ENCODE measurements at places on chromosomes 2 and 18.
A peak's percentile ranks its signal among the peaks of the same experiment; 100 is the strongest.

- no peak for DNase-seq
Measured at GRCh38 chr2:51662187-51662586, 630.3 kb upstream of the NRXN1 start.

DNA sequence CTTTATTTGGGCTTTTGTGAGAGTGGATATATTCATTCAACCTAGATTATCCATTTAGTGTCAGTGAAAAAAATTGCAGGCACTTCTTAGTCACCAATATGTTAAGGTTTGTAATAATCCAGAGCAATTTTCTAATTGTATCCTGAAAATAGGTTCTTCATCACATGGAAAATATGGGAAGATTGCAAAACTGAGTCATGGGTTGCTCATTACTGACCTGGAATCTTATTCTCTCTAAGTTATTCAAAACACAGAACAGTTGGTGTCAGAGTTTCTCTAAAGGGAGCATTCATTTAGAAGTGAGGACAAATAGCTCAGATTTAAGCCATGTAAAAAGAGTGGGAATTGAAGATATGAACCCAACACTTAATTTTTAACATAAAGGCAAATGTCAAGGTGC, 181.3 kb downstream of the IKZF2 start:
- no peak for DNase-seq

DNA sequence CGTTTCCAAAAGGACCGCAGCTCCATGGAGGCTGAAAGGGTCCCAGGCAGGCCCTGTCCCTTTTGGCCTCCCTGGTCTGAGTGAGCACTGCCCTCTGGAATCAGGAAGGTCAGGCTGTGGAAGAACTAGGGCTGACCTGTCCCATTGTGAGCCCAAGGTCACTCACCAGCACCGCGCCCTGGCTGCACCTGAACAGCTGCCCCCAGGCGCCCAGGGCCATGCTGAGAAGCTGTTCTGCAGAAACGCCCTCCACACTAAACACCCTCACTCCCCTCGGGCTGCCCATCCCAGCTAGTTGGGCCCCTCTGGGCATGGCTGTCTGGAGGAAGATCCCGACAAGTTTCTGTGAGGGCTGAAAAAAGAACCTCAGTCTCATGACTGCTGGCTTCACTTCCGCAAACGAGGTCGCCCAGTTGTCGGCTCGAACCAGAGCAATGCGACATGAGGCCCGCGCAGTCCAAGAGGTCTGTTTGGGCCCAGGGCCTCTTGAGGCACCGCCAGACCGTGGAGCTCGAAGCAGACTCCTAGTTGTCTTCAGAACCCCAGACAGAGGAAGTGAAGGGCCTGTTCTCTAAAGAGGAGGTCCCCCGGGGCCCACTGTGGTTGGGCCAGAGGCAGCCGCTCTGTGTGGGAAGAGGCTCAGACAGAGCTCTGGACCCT, 64.4 kb downstream of the INPP5D start:
- DNase-seq = no peak

- no peak for DNase-seq
Measured at GRCh38 chr2:117832905-117833613, 18.6 kb downstream of the DDX18 start.

DNA sequence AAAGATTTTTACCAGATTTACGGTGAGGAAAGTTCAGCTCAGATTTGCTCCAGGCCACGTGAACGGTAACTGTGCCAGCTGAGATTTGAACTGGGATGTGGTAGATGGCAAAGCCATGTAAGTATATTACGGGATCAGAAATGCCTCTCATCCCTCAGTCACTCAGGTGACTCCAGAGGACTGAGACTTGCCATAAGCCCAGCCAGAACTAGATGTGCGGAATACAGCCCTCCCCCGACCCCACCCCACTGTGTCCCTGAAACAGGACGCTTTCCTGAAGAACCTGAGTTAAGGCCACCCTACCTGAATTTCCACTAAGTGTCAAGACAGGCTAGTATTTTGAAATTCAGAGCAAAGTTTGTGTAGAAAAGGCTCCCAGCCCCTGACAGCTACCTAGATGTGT, 1.3 kb upstream of the FHL2 start:
- no peak for DNase-seq

GRCh38 chr2:11562476-11562875, 28.6 kb downstream of the GREB1 start:
- DNase-seq = no peak

DNA sequence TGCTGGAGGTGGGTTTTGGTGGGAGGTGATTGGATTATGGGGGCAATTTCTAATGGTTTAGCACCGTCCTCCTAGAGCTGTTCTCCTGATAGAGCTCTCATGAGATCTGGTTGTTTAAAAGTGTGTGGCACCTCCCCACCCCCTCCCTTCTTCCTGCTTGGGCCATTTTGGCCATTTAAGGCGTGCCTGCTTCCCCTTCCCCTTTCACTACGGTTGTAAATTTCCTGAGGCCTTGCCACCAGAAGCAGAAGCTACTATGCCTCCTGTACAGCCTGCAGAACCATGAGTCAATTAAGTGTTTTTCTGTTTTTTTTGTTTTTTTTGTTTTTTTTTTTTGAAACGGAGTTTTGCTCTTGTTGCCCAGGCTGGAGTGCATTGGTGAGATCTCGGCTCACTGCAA, 335.7 kb upstream of the HS6ST1 start:
- no peak for DNase-seq

GRCh38 chr2:120239488-120240287, 13.0 kb upstream of the RALB start:
- no peak for DNase-seq

DNA sequence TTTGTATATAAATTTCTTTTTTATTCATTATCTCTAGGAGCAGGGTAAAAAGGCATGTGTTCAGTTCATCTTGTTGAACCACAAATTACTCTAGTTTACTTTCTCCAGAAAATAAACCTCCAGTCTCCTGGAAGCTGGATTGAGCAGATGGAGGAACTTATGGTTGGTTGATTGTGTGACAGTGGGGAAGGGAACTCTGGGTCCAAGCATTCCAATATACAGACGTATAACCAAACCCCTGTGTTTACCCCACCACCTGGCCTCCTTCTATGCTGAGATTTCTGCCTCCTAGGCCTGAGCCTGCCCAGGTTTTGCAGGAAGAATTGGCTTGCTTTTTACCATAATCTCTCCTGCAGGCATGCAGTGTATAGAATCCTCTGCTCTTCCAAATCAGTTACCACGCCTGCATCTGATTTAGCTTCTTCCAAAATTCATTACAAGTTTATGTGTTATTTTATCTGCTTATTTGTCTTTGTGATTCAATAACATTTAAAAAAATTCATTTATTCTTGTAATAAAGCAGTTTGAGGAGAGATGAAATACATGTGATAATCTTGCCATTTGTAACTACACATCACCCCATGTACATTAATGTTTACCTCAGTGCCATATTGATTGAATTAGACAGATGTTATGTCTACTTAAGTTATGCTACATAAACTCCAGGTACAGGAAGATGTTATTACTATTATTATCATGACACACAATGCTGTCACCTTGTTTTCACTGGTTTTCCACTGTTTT, 2.5 kb upstream of the RAB27B start:
- no peak for DNase-seq

GRCh38 chr18:32271672-32272208, 81.9 kb downstream of the MEP1B start:
- no peak for DNase-seq

- DNase-seq = no peak
Measured at GRCh38 chr2:216497382-216498069, 1.1 kb upstream of the RPL37A start.

DNA sequence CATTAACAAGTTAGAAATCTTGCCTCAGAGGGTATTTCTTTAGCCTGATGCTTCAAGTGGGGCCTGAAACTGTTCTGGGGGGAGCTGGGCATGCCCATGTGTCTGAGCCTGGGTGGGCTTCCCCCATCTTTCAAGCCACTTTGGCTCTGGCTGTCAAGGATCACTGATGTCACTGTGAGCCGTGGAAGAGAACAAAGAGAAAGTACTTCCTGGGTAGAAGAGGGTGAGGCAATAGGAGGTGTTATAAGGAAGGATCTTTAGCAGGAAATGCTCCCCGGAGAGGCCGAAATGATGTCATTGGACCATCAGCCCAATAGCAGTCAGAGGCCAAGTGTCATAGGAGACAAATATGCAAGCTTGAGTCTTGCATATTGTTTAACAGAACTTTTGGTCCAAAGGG, 228.4 kb upstream of the MEX3C start:
- DNase-seq = no peak

GRCh38 chr18:70390371-70391090, 101.7 kb downstream of the SOCS6 start:
- DNase-seq = no peak

GRCh38 chr2:42793334-42794270, 1.2 kb upstream of the HAAO start:
- DNase-seq = no peak

DNA sequence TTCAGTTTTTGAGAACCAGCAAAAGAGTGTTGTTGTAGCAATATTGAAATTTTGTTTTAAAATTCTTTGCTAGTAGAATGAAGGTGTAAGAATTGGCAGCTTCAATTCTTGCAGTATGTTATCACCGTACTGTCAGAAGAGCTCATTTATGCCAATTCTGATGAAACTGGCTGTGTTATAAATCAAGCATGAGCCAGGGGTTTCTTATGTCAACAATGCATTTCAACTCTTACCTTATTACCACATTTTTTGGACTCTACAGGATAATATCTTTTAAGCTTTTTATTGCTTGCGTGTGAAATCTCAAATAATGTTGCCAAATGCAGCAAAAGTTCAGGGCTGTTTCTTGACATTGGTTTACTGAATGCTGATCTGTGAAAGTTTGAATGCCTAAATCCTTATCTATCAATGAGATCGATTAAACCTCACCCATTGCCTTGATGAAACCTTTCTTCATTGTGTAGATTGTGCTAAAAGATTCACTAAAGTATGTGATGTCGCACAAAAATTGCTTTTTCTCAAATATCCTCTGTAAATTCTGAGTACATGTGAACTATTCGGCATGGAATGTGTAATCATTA, 1389.3 kb upstream of the ZEB2 start:
- no peak for DNase-seq

DNA sequence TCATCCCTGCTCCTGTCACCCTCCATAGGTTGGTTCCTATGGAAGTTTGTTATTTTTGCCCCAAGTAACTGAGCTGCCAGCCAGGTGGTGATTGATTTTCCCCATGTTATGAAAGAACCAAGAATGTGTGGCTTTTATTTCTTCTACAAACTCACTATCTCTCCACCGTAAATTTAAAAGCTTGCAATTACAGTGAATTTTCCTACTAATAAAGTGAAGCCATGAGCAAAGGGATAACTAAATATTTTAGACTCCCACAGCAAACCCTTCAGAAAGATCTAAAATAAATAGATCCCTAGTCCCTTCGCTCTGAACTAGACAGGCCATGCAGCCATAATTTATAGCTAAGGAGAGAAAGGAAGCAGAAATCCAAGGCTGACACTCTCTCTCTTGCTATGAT, 6.2 kb upstream of the KIAA2012 start:
- no peak for DNase-seq

DNA sequence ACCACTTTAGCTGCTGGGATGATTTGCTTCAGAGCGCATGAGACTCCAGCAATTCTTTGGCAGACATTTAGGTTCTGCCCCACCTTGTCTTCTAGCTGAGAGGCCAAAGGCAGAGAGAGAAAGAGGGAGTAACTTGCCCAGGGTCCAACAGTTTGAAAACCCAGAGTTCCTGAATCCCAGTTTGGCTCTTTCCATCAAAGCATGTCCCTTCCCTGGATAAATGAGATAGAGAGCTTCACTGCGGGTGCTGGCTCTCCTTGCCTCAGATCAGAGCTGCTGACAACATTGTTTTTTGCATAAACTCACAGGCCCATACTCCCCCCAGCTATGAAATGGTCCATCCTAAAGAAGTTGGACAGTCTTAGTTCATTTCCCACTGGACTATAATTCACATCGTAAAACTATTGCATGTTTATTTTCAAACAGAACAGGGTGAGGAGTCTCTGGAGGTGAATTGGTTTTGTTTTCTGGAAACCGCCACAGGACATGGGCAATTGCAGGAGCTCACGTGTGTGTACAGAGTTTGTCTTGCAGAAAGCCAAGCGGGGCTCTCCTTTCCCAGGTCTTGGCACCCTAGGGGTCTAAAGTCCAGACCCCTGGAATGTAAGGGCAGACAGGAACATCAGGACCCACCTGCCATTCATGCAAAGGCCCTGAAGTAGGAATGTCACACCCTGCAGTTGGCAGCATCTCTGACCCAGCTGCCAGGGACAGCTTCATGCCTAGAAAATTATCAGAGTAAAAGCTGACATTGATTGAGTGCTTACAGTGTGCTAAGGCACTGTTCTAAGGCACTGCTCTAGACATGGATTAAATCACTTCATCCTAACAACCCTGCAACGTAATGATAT, 25.0 kb upstream of the SLC14A2 start:
- DNase-seq = no peak

- no peak for DNase-seq
Measured at GRCh38 chr2:230134496-230135129, 65.9 kb upstream of the SLC16A14 start.

GRCh38 chr2:54603796-54604195, 119.7 kb upstream of the EML6 start:
- no peak for DNase-seq

- no peak for DNase-seq
Measured at GRCh38 chr2:226114436-226114835, 685.2 kb downstream of the IRS1 start.

DNA sequence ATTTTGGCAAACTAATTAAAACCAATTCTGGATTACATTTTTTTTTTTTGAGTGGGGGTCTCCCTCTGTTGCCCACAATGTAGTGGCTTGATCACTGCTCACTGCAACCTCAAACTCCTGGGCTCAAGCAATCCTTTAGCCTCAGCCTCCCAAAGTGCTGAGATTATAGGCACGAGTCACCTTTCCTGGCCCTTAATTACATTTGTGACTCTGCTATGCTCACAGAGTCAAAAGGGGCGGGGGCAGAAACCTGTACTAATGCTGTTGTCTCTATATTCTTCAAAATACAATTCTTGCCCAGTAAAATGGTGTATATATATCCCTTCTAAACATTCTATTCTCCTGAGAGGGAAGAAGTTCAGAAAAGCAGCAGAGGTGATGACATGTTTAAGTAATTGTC, 23.2 kb downstream of the PRKD3 start:
- no peak for DNase-seq

DNA sequence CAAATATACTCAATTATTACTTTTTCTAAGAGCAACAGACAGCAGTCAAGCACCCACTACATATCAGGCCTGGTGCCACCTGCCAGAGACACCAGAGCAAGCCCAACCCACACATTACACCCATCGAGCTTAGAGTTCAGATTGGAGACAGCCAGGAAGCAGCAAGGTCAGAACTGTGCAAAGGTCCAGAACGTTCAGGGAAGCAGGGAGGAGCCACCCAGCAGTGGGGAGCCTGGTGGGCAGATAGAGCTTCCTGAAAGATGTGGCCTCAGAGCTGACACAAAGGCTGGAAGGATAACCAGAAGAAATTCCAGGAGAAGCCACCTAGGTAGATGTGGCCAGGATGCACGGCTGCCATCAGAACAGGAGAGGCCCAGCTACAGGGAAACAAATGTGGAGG, 440.5 kb upstream of the ID2 start:
- DNase-seq = no peak

- peak; percentile 11 for DNase-seq
Measured at GRCh38 chr18:56727399-56727798, 76.2 kb downstream of the WDR7 start.

- DNase-seq = peak; percentile 44
Measured at GRCh38 chr2:74481961-74482800, 617 bp downstream of the CCDC142 start.
